Esophagus mucosa (tissue), 1 donor: ENCODE measurements at places on chromosomes 5 and 9.

DNA sequence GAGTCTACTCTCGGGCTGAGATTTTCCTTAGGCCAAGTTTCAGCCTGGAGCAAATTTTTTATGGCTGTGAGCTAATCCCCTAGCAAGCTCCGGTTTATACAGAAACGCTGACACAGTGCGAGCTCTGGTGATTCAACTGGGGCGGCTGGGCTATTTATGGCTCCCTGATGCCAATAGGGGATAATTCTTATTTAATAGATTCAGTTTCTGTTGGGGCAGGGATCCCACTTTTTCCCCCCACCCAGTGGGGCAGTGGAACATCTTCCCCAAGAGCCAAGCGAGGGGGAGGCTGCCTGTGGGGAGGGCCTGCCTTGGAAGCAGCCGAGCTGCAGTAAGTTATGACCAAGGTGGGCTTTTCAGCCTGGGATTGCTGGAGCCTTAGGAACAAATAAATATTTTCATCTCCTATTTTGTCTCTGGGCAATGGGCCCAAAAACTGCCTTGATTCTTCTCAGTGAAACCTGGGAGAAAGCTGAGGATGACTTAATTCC is 129.1 kb downstream of the MACROH2A1 start:
- peak; percentile 81 for ATAC-seq

DNA sequence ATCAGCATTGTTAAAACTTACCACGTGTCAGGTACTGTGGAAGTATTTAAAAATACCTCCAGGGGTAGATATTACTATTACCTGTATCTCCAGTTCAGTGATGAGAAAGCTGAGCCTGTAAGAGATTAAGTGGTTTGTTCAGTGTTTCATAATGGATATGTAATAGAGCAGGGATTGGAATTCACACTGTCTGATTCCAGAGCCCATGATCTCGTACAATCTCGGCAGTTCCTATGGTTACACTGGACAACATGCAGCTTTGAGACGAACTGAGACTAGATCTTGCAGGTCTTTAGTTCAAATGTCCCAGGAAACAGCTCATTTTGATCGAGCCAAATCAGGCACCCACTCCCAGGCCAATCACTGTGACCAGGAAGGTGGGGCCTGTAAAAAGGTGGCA is 8.8 kb upstream of the RASGRF2 start:
- no peak for ATAC-seq

GRCh38 chr9:4382722-4383317 is 83.0 kb upstream of the GLIS3 start:
- peak; percentile 25 for ATAC-seq

DNA sequence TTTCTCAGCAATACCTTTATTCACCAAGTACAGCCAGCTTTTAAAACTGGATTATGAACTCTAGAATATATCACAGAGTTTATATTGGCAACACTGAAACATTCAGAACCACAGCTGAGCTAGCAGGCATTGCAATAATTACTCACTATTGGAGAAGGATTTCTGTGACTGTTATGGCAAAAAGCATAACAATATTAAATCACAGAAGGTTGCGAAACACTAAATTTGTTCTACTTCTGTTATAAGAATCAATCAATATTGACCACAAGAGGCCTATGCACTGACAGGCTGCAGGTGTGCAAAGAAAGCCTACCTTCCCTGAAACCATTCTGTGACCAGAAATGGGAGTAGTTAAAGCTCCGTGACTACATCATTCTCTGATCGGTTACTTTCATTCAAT is 59.2 kb downstream of the AP3B1 start:
- no peak for ATAC-seq

DNA sequence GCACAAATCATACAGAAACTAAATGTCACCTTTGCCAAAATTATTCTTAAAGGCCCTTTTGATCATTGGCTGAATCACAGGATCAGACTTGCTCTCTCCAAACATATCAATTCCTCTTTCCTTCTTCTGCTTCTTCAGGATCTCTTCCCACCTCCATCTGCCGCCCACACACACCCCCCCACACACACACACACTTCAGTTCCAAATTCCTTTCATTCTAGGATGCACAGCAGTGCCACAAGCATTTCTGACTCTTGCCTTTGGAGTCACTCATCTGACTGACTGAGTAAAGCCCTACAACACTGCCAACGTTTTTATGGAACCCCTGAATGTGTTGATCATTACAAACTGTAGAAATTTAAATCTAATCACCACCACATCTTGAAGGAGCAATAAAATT is 22.9 kb downstream of the DNAH5 start:
- ATAC-seq, result no peak

DNA sequence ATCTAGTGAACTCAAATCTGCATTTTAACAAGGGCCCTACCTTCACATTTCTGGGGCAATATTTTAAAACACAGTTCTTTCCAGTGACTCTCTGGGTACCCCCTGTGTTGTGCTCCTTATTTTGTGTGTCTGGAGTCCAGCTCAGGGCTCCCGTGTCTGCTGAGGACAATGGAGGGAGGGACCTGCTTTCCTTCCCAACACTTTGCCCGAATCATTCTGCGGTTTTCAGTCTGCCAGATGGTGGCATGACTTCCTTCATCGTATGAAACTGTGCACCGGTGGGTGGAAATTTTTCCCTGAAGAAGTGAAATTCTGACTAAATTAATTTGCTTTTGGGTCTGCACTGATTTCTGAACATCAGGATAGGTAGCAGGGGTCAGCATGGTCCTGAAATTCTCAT is 153.6 kb upstream of the CD180 start:
- ATAC-seq, result no peak
